ENCODE measurements at places on chromosomes 2 and 18.

GRCh38 chr18:7604361-7604760 lies 37.2 kb downstream of the PTPRM start:
- DNase-seq, result no peak

GRCh38 chr18:12092398-12093229 lies 1.0 kb upstream of the ANKRD62 start:
- DNase-seq, result no peak

- no peak for DNase-seq
These were observed 18.9 kb downstream of the SDC1 start for GRCh38 chr2:20205915-20206524.

- DNase-seq, result no peak
These were observed 496.5 kb upstream of the SOX11 start for GRCh38 chr2:5195636-5196035.

DNA sequence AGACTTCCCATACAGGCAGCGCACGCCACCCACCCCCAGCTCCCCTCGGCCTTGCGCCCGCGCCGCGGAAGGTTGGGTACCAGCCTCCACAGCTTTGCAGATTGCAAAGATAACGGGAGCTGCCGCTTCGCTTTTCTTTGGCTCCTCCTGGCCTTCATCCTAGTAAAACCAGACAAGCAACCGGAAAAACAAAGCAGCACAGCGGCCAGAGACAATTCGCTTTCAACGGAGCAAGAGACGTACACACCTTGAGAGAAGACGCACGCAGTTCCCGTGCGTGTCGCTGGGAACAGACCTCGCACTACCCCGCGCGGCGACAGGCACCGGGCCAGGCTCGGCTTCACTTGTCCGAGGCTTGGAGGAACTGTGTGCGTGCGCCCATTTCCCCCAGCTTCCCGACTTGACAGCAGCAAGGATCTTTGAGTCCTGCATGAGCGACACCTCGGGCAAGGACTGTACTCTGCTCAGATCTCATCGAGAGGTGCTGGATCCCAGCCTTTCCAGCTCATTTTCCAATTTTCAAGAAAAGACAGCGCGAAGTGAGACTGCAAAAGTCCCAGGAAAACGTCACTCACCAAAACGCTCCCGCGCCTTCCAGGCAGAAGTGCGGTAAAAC lies 964 bp downstream of the ZBTB7C start:
- no peak for DNase-seq

DNA sequence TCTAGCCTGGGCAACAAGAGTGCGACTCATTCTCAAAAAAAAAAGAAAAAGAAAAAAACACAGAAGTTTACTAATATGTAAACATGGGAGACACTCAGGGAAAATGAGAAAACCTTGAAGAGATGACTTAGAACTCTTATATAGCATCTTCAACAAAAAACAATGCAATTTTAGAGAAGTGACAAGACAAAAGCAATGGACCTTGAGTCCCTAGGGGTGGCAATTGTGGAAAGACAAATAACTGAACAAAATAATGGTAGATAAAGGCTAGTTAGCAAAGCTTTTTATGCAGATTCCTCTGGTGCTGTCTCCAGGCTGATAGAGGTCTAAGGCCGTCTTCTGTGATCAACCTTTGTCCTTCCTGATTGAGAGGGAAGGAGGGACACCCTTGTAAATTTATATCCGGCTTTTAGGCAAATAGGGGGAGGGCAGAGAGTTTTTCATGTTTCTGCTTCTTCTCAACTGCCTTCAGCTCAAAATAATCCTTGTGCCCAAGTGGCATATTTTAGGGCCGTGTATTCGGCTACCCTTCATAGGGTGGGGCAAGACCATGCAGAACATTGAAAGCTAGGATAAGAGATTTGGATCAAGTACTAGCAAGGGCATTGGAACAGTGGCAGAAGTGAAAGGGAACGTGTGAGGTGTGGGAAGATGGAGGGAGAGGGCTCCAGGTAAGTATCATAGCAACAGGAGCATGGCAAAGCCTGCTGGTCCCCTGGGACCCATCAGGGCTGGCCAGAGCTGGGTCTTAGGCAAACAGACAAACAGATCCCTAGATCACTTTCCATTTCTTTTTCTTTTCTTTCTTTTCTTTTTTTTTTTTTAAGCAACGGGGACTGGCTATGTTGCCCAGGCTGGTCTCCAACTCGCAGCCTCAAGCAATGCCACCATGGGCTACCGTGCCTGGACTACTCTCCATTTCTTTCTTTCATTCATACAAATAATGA lies 116.2 kb upstream of the STPG4 start:
- no peak for DNase-seq
